ENCODE measurements at places on chromosomes 4 and X.

DNA sequence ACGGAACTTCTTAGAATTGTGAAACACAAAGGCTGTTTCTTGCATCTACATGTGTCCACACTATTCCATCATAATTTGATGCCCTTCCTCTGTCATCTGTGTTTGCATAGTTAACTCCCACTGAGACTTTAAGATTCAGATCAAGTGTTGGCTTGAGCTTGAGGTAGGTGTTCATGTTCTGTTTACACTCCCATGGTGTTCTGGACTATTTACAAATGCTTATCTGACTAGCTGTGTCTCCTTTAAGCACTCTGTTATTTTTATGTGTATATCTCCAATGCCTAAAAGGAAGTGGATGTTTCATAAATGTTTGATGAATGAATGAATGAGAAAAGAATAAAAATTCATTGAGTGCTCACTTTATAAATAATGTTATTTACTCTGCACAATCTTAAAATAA is 622.7 kb downstream of the RAB28 start:
- DNase-seq = no peak

DNA sequence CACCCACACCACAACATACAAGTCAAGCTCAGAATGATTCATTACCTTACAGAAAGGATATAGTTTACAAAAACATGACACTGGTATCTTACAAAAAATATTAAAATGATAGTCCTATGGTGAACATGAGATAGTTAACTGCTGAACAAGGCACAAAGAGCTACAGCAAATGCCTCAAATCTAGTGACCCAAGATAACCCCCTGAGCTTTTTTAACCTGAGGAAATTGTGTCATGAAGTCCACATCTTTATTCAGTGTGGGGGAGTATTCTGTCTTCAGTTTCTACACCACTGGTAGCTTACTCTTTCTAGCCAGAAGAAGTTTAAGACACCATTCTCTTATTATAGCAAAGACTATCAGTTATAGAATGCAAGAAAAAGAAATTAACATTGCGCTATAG is 218.7 kb downstream of the MAPK10 start:
- no peak for DNase-seq

DNA sequence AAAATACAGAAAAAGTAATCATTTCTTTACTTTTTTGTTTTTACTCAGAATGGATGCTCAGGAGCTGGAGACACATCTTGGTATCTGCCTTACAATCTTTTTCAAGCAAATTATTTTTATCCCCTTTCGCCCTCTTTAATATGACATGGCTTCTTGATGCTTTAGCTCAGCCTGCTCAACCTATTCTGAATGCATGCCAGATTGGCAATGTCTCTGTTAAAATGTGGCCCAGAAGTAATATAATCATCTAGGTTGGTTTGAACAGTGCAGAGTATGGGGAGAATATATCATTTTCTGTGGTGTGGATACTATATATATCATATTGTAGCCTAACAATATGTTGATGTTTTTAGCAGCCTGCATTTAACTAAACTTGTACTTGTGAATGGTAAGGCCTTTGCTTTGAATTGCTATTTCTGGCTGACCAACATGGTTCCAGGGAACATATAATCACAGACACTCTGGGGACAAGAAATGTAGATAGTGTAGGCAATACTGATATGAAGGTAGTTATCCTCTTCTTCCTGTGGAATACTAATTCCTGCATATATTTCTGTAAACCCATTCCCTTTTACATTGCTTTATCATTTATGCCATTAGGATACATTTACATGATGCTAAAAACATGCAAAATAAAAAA is 282.7 kb downstream of the PPP3CA start:
- no peak for DNase-seq

- DNase-seq = no peak
Measured at GRCh38 chr4:118741301-118741855, 56.2 kb downstream of the METTL14 start.

- DNase-seq = no peak
Measured at GRCh38 chr4:158809611-158810486, 41.0 kb downstream of the FNIP2 start.

DNA sequence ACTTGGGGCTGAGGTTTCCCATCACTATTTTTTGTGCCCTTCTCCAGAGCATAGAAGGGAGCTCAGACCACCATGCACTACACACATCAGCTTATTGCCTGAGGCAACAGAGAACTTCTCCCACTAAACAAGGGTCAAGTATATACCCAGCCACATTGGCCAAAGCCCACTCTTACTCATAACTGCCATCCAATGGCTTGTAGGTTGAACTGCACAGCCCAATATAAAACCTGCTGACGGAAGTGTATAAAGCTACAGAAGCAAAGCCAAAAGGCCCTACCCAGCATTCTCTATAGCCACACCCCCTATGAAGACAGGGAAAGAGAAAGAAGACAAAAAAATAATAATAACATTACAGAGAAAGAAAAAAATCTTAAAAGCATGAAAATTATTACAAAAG is 139.7 kb downstream of the LRBA start:
- DNase-seq = no peak

GRCh38 chrX:47918274-47918673 is 81.6 kb downstream of the ZNF81 start:
- DNase-seq = no peak

GRCh38 chrX:103386332-103386731 is 10.0 kb downstream of the BEX3 start:
- no peak for DNase-seq

GRCh38 chr4:122003335-122003734 is 51.5 kb upstream of the TRPC3 start:
- no peak for DNase-seq

DNA sequence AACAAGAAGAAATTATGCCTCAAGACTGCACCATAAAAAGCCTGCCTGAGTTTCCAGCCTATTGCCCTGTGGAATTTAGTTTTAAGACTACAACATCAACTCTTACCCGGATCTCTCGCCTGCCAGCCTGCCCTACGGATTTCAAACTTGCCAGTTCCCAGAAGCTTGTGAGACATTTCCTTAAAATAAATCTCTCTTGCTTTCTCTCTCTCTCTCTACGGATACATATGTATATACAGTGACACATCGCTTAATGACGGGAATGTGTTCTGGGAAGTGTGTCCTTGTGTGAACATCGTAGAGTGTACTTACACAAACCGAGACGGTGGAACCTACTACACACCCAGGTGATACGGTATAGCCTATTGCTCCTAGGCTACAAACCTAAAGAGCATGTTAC is 79.5 kb downstream of the CLNK start:
- no peak for DNase-seq

- no peak for DNase-seq
Measured at GRCh38 chr4:914531-914930, 17.6 kb downstream of the GAK start.

- DNase-seq = no peak
Measured at GRCh38 chr4:149765630-149766029, 50.0 kb downstream of the IQCM start.

- no peak for DNase-seq
Measured at GRCh38 chr4:147492761-147493160, 11.9 kb downstream of the EDNRA start.

DNA sequence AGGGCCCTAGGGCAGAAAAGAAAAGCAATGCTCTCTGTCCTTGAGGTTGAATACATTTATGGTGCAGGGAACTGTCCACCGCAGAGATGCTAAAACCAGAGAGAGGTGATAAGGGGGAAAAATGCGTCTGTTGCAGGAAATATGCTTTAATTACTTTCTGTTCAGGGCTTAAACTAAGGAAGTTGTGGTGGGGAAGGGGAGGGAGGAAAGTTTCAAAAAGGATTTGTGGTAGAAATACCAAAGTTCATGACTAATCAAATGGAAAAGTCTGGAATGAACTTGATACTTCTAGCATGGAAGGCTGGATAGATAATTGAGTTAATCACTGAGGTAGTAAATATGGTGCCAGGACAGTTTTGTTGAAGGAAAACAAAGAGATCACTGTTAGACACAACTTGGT is 99.0 kb downstream of the ASB9 start:
- DNase-seq = no peak

DNA sequence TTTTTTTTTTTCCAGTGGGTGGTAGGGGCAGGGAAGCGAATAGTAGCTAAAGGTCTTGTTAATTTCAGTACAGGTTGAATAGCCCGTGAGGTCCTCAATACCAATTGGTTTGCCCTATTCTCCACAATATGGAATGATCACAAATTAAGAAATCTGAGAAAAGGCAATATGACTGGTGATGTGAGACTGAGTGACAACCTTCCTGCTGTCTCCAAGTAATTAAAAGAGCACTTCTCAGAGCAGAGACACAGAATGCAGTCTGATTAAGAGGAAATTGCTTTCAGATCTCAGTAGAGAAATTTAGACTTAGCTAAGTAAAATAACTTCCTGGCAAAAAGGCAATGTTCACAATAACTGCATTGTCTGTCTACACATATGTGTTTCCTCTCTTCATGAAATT is 23.0 kb downstream of the GPR174 start:
- no peak for DNase-seq

GRCh38 chr4:173527103-173527891 is 2.7 kb downstream of the HAND2 start:
- no peak for DNase-seq

- DNase-seq = no peak
Measured at GRCh38 chr4:1374706-1375045, 27.7 kb downstream of the UVSSA start.

DNA sequence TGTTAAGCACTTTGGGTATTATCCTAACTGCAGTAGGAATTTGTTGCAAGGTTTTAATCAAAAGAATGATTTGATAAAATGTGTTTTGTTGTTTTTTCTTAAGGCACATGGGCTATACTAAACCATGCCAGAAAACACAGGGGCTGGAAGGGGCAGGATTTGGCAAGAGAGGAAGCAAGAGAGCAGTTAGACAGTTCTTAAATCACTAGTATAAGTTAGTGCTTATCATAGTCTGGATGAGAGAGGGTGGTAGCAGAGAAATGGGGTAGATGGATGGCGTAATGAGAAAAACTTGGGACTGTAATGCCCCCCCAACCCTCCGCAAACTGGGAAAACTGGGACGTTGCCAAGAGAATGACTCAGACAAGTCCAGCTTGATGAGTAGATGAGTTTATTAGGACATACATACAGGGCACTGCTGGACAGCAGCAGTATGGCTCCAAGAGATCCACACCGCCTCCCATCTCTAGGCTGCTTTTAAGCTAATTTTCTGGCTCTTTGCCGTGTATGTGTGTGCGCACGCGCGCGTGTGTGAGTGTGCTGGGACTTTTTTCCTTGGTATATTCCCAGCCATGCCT is 151.5 kb downstream of the PDLIM5 start:
- DNase-seq = no peak

- no peak for DNase-seq
Measured at GRCh38 chrX:56789518-56790070, 60.6 kb downstream of the NBDY start.

All from stimulated activated CD4-positive, alpha-beta T cell treated with anti-CD3 and anti-CD28 coated beads, Interleukin-12 subunit alpha, Interleukin-12 subunit beta, amount 100 ng/mL, for 24 hours (primary cell).